ENCODE measurements at places on chromosomes 2 and 18. TPM values are rescaled to one million over a fixed set of nuclear protein-coding genes. Genes with fewer than 3 reads are reported as not detected.

DNA sequence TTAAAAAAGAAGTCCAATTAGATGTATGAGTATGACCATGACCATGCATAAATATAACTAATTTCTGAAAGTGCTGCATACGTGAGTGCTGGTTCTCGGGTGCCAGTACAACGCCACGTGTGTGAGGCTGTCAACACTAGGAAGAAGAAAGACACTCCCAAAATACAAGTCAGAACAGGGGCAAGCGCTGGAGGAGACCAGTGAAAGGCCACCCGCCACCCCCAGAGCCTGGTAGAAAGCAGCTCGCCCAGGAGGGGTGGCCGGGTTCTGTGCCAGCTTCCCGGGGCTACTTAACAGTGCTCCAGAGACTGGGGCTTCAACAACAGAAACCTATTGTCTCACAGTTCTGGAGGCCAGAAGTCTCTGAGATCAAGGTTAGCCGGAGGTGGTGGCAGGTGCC lies 147.6 kb downstream of the RTP5 start:
- H3K4me3 ChIP-seq: no peak overlapping the region
- no peaks in the 10 kb centered on the region for H3K4me1 ChIP-seq
- no peak overlapping the region for H3K27ac ChIP-seq
- H3K36me3 ChIP-seq: no peaks in the 10 kb centered on the region
- DNase-seq: no peak

DNA sequence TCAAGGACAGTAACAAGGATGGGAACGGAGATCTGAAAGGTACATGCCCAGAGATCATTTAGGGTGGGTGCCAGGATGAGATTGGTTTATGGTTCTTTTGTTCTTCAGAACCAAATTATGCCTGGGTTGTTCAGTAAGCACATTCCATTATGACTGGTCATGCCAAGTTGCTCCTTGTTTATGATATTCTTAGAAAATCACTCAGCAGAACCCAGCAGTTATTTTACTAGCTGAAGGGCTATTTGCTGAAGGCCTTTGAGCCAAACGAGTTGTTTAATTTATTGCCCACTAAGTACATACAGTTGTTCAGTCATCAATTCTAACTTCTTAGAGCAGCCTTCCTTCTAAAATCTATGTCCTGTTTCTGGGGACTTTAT lies 635 bp downstream of the SLC3A1 start:
- no peaks in the 10 kb centered on the region for H3K27me3 ChIP-seq
- H3K4me3 ChIP-seq: no peak overlapping the region
- H3K36me3 ChIP-seq: no peaks in the 10 kb centered on the region
- H3K4me1 ChIP-seq: no peaks in the 10 kb centered on the region
- no peak overlapping the region for H3K27ac ChIP-seq

DNA sequence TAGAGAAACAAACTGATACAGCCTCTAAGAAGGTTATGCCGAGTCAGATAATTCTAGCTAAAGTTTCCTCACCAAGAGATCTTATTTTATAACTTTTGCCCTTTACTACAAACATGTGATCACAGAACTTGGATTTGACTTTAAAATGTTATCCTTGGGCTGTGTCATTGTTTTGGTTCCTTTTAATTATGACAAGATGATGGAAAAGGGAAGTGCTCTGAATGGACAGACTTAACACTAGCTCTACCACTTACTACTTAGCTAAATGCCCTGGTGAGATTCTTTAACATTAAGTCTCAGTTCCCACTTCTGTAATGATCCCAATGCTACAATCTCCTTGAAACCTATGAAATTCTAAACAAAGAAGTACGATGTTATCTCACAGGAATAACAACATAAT lies 69.9 kb downstream of the RTTN start:
- DNase-seq: no peak
- no peak overlapping the region for H3K27ac ChIP-seq
- H3K36me3 ChIP-seq: peaks cover 7% of the 10 kb centered on the region
- H3K4me1 ChIP-seq: no peaks in the 10 kb centered on the region

DNA sequence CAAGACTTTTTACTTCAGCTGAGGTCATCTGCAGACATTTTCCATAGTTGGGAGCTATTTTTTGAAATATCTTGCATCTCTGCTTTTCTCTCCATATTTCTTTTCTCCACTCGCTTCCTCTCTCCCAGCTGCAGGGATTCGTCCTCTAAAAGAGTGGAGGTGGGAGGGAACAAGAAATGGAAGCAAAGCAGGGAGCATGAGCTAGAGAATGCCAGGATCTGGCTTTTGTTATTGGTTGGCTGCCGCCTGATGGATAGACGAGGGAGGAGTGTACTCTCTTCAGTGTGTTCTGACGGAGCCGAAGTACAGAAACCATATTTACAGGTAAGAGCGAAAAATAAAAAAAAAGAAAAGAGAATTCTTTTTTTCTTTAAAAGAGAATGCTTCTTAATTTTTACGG lies at the start of gene CSRNP3:
CSRNP3 (plus strand) TSS at position 282 of the 400 bp plus-strand sequence. CDS start 125,368 bp downstream, outside the sequence.
- H3K36me3 ChIP-seq: no peaks in the 10 kb centered on the region
- H3K4me1 ChIP-seq: no peaks in the 10 kb centered on the region
- no peaks in the 10 kb centered on the region for H3K27me3 ChIP-seq
- DNase-seq: no peak
- H3K27ac ChIP-seq: no peak within 1 kb of the TSS

The SPP2 gene
- total RNA-seq: not detected

Measured in B cell (primary cell).